ENCODE measurements at places on chromosomes 7 and 10.
A peak's percentile ranks its signal among the peaks of the same experiment; 100 is the strongest.

- no peak for DNase-seq
These were observed 884.6 kb upstream of the GHITM start for GRCh38 chr10:83254698-83255097.

DNA sequence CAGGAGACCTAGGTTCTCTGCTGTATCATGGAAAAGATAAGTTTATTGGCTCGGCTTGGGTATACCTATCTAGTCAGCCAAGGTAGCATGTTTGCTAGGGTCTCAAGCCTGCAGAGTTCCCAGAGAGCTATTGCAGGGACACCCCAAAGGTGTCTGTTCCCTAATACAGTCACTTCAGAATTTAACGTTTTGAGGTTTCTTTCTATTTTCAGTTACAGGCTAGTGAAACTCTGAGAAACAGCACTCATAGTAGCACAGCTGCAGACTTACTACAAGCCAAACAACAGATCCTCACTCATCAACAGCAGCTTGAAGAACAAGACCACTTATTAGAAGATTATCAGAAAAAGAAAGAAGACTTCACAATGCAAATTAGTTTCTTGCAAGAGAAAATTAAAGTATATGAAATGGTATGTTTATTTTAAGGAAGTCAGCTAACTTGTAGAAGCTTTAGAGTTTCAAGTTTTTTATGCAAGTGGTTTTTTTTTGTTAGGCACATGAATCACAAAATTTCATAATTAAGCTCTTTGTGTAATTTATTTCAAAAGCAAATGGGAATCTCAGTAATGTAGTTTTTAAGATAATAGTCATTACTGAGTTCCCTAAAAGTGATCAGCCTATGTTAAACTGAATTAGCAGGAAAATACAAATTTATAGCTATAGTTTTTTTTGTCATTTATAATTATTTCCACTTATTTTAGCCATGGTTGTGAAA, 54.9 kb downstream of the AKAP9 start:
- DNase-seq = peak; percentile 41

GRCh38 chr10:3568392-3568791, 216.6 kb downstream of the KLF6 start:
- no peak for DNase-seq

GRCh38 chr7:42071372-42072261, 165.4 kb downstream of the GLI3 start:
- no peak for DNase-seq

- no peak for DNase-seq
These were observed 21.2 kb upstream of the ACSM6 start for GRCh38 chr10:95172851-95173250.

- DNase-seq = no peak
These were observed 261.2 kb upstream of the NEBL start for GRCh38 chr10:21158301-21158700.

DNA sequence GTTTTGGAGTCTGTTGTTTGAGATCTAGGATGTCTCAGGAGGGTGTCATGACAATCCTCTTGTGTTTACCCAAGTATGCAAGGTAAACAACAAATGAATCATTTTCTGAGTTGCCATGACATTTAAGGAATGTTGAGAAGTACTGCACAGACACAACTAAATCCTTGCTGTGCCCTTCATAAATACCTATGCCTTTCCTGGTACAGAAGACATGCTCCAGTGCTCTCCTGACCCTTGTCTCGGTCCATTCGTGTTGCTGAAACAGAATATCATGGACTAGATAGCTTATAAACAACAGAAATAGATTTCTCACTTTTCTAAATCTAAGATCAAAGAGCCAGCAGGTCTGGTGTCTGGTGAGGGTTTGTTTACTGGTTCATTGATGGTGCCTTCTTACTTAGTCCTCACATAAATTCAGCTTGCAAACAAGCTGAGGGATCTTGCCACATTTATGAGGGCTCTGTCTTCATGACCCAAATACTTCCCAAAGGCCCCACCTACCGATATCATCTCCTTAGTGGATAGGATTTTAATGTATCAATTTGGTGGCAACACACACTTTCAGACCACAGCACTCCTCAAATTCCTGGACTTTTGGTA, 341.8 kb upstream of the SEMA3A start:
- DNase-seq = no peak

DNA sequence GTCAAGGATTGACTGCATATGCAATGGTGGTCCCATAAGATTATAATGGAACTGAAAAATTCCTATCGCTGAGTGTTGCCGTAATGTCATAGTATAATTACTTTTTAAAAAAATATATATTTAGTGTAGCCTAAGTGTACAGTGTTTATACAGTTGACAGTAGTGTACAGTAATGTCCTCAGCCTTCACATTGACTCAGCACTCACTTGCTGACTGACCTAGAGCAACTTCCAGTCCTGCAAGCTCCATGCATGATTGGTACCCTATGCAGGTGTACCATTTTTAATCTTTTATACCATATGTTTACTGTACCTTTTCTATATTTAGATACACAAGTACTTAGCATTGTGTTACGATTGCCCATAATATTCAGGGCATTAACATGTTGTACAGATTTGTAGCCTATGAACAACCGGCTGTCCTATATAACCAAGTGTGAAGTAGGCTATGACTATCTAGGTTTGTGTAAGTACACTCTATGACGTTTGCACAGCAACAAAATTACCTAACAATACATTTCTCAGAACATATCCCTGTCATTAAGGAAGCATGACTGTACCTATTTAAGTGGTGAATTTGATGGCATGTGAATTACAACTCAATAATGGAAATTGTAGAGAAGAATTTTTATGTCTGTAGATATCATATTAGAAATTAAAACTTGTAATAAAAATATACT, 40.9 kb downstream of the CCNY start:
- DNase-seq = no peak

DNA sequence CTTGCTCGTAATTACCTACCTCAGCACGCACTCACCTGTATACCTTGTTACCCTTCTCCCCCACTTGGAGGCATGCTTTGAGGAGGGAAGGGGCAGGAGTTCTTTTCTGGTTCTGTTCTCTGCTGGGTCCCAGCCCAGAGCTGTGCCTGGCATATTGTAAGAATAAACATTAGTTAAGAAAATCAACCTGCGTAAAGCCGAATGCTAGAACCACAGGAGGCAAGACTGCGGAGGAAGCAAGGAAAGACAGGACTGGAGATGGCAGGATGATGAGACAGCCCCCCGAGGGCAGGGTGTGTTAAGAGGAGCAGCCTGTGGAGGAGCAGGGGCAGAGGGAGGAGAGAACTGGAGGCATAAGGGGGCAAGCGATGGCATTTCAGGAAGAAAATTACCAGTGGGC, 9.5 kb downstream of the C10orf53 start:
- no peak for DNase-seq

- DNase-seq = no peak
These were observed 506.4 kb upstream of the GRM3 start for GRCh38 chr7:86137343-86137742.

DNA sequence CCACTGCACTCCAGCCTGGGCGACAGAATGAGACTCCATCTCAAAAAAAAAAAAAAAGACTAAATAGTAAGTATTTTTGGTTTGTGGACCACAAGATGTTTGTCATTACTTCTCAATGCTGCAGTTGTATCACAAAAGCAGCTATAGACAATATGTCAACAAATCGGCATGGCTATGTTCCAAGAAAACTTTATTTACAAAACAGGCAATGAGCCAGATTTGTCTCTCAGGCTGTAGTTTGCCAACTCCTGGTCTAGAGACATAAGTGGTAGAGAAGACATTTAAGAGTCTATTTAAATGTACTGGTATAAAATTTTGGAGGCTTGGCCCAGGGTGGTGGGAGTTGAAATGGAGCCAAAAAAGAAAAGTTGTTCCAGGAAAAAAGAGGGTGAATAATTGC, 185.8 kb downstream of the SORCS1 start:
- no peak for DNase-seq

DNA sequence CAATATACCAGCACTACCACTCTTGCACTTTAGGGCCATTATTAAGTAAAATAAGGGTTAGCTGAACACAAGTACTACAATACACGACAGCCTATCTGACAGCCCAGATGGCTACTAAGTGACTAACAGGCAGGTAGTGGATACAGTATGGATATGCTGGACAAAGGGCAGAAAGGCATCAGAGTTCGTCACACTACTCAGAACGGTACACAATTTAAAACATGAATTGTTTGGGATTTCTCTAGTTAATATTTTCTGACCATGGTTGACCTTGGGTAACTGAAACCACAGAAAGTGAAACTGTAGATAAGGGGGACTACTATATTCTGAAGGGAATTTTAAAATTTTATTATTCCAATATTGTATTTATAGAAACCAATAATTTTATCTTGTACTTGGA, 101.3 kb upstream of the SKAP2 start:
- no peak for DNase-seq

GRCh38 chr7:80833289-80834268, 85.3 kb downstream of the SEMA3C start:
- no peak for DNase-seq

GRCh38 chr7:141737836-141738591, at the start of gene SSBP1:
Gene SSBP1 (plus strand): TSS chr7:141738358. CDS start chr7:141739167, 809 bp downstream.
- peak; percentile 85 for DNase-seq

GRCh38 chr7:96401200-96401599, 79.3 kb upstream of the SLC25A13 start:
- no peak for DNase-seq

DNA sequence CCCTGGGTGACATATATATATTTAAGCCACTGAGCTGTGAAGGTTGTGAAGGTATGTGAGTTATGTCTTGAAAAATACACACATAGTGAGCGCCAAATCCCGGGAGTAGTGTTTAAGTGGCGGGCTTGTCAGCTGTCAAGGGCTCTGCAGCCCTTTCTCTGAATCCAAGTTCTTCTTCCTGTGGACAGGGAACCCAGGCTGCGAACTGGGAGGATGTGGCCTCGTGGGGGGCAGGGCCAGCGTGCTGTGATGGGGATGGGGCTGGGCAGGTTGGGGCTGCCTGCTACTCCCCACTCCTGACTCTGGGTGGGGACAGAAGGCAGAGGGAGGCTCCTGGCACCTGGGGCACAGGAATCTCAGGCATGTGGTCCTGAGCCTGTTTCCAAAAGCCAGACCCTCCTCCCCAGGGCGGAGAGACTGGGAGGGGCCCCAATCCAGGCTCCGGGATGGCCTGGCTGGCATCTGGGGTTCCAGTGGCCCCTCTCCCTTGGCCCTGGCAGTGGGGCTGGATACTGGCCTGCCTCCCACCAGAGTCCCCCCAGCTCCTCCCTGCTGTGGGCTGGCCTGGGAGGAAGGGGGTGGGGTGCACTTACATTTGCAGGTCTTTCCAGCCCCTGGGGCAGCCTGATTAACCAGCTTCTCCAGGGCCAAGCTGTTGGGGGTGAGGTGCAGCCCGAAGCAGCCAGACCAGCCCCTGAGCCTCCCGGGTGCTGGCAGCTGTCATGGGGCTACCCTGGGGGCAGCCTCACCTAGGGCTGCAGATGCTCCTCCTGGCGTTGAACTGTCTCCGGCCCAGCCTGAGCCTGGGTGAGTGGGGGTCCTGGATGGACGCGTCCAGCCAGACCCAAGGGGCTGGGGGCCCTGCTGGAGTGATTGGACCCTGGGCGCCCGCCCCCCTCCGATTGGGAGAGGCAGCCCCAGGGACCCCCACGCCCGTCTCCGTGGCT, at the start of gene UPK3B:
TSS of gene UPK3B (plus strand) at position 622 of the 947 bp plus-strand sequence. CDS start at position 723, 101 bp downstream.
- peak; percentile 30 for DNase-seq

DNA sequence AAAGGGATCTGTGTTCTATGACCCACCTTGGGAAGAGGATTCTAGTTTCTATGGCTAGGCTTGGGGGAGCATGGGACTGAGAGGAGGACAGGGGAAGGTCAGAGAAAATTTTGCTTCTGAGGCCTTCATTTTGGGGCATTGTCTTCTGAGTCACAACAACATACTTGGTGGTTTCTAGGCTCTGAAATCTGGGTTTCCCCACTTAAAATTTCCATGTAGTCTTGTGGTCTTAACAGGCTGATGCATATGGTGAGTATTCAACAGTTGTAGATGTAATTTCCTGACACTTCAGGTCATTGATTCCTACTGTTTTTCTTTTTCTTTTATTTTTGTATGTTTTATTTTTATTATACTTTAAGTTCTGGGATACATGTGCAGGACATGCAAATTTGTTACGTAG, 88.5 kb downstream of the ANKRD7 start:
- DNase-seq = peak; percentile 11

Data from GM13976 (cell line).